T-helper 1 cell (primary cell): ENCODE measurements at places on chromosomes 16 and 17.

DNA sequence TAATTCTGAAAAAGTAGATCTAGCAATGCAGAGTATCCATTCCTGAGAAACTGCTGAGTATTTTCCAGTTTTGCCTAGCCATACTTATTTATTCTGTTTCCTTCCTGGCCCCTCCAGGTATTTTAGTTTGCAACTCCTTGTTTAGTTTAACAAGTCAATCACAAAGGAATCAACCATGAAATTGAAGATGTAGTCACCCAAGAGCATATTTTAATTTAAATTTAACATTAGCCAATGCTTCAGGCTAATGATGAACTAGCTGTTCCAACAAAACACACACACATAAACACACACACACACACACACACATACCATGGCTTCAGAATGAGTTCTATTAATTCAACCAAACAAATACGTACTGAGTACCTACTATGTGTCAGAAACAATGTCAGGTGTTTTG lies 332.8 kb upstream of the ERCC4 start:
- DNase-seq: no peak

GRCh38 chr17:48643697-48644012 lies 17.5 kb upstream of the HOXB9 start:
- DNase-seq: no peak

- no peak for DNase-seq
Observed at GRCh38 chr17:9802294-9802693, 10.9 kb upstream of the DHRS7C start.

GRCh38 chr17:36578671-36579070 lies 13.0 kb upstream of the DHRS11 start:
- DNase-seq: no peak

- no peak for DNase-seq
Observed at GRCh38 chr16:67847064-67847861, at the start of gene CENPT. CENPT (minus strand) TSS chr16:67847693; CDS start chr16:67833859, 13,834 bp downstream.

DNA sequence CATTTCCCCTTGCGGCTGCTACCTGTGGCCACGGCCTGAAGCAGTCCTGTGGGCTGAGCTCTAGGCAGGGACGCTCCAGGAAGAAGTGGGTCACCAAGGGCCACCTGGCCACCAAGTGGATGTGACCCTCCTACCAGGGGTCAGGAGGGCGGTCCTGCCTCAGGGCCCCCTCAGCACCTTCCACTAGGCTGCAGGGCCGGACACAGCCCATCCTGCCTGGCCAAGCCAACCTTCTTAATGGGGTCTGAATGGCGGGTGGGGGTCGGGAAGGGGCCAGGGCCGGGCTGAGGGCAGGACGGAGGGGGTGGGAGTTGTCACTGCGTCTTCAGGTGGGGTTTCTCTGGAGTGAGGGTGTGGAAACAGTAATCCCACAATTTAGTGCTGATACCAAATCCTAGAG lies 13.2 kb upstream of the MLKL start:
- no peak for DNase-seq

DNA sequence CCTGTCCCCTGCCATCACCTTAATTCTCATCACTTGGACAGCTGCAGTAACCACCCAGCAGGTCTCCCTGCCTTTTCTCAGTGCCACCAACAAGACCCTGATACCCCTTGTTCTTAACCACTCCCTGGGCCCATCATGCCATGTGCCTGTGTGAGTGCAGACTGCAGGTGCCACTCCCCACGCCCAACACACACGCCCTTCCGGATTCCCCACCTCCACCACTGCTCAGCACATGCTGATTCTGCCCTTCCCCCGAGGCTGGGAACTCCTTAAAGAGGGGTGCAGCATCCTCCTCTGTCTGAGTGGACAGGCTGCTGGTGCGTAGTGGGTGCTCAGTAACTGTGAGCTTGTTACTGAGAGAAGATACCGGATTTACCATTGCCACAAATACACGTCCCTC lies 52.4 kb downstream of the PLD6 start:
- no peak for DNase-seq

- DNase-seq: no peak
Observed at GRCh38 chr16:2902337-2903130, 9.2 kb upstream of the FLYWCH1 start.

DNA sequence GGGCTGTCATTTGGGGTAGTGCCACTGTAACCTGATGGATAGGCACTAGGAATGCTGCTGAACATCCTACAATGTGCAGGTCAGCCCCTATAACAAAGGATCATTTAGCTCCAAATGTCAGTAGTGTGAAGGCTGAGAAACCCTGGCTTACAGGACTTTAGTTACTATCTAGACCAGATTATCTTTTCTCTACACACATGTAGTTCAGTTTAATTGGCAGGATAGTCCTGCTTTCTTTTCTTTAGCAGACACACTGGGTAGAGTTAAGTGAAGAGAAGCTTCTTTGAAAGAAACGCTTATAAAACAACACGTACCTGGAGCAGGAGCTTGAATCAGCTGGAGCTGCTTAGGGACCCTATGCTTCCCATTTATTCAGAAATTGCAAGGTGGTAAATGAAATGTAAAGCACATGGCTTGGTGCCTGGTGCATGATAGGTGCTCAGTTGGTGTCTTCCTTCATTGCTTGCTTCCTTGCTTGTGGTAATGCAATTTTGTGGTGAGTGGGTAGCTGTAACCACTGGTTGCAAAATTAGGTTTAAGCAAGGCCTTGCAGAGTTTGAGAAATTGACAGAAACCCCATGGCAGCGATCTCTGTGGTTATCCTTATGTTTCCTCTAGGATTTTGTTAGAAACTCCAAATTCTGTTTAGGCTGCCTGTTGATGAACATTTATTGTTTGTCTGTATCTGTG lies 9.4 kb downstream of the METTL9 start:
- no peak for DNase-seq

DNA sequence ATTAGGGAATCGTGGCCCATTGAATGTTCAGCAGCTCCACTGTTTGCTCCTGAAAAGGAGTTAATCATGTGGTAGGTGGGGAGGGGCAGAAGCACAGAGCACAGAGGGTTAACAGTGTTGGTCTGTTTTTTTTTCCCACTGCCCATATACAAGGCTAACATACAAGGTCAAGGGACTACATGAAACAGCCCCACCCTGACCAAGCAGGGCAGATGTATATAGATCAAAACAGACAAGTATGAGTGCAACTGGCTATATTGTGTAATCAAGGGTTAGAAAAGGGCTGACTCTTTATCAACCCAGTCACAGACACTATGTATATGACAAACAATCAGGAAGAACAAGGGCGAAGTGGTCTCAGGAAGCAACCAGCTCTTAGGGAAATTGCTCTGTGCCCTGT lies 186.6 kb upstream of the CDH11 start:
- no peak for DNase-seq

DNA sequence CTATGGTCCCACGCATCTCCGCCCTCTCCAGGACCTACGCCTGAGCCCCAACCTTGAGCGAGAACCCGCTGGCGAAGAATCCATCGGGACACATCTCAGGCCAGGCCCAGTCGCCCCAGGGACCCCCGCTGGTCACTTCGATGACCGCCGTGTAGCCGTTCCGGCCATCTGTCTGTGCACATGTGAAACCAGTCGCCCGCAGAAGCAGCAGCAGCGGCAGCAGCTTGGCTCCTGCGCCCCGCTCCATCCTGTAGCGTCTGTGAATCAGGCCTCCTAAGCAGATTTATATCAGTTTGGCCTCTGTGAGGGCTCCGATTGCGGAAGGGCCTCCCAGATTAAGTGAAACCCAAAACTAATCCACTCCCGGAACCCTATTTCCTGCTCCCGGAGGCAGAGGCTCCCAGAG lies at the start of gene VMO1:
VMO1 (minus strand) TSS at position 259 of the 406 bp plus-strand sequence; CDS start at position 247, 12 bp downstream.
- DNase-seq: no peak

GRCh38 chr16:80656711-80657150 lies 115.9 kb downstream of the DYNLRB2 start:
- DNase-seq: no peak

DNA sequence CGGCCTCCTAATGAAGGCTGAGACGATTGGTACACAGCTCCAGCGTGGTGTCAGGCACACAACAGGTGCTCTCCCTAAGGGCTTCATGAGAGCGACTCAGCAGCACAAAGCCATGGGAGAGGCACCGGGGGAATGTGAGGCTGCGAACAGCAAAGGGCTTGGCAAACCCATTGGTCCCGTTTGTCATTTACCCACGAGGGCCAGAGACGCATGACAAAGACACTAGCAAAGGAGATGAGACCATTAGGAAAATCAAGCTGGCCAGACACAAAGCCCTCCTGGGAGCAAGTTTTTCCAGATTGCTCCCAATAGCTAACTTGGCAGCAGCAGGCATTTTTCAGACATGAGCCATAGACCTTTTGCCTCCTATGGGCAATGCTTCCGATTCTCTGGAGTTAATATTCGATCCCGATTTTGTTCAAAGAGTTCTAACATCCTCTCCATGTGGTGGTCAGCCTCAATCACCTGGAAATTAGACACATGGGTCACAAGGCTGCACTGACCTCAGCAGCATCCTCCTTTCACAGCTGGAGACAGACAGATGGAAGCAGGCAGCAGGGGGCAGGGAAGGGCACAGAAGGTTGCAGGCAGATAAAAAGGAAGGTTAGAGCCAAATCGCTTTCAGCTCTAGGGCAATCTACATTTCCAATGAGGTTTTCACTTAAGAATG lies 38.2 kb downstream of the TK2 start:
- DNase-seq: no peak

GRCh38 chr17:17830740-17831207 lies 6.0 kb downstream of the SREBF1 start:
- no peak for DNase-seq
